ENCODE measurements at places on chromosomes 7 and 10.

- no peak for DNase-seq
These were observed 33.0 kb downstream of the STAM start for GRCh38 chr10:17676919-17677318.

DNA sequence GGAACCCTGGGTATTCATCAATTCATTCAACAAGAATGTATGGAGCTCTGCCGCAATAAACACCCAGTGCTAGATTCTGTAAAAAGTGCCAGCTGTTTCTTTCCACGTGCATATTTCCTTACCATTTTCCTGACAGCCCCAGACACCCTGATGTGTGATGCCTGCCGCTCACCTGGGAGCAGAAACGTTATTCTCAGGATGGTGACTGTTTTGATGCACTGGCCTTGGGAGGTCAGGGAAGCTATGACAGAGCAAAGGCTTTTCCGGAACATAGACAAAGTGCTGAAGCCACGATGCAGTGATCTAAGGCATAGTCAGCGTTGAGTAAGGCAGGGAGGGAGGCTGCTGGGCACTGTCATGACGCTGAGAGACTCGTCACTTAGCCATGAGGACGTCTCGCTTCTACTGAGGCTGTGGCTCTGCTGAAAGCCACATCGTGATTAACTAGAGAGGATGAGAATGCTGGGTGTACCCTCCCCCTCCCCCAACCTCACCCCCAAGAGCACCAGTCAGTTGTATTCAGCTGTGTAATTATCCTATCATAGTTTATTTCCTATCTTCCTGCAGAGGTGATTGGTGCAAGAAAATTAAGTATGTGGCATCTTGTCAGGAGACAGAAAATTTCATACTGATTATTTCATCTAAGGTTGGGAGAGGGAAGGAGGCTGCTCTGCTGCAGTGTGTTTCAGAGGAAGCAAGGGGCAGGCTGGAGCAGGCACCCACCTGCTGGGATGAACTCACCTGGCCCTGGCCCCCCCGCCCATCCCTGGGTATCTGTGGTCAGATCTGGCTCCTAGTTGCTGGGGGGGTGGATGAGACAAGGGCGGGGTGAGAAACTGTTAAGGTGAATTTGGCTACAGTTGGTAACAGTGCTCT, 48.8 kb upstream of the SMNDC1 start:
- no peak for DNase-seq

GRCh38 chr10:89888321-89889070, 187.1 kb downstream of the KIF20B start:
- DNase-seq, result no peak

GRCh38 chr7:16318989-16319915, 102.1 kb downstream of the CRPPA start:
- DNase-seq, result no peak

DNA sequence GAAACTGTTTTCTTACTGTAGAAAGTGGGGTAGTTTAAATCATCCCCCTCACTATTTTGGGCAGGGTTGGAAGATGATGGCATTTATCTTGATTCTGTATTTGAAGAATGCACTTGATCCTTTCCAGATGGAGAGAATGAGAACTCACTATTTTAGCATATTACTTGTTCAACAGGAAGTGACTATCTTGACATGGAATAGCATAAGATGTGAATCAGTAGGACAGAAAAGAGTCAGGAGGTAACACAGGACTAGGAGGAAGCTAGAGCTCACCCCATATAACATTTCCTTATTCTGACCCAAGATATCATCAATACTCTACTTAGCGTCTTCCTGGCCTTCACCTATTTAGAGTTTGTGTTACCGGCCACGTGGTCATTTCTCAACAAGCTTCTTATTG, 400.2 kb downstream of the PHTF2 start:
- no peak for DNase-seq

GRCh38 chr7:3117488-3118231, 74.0 kb upstream of the CARD11 start:
- no peak for DNase-seq

DNA sequence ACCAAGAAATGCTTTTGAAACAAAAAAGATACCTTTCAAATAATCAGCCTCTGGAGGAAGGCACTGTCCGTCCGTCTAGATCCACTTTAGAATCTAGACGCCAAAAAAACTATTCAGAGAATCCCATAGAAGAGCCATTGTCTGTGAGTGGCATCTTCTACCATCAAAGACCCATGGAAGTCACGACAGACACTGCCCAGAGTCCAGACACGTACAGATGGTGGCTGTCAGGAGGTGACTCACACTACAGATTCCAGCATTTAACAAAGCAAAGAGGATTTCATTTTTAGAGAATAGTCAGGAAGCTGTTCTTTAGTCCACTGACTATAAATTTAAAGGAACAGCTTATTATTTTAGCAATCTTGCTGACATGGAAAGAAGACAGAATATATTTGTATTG, 11.7 kb downstream of the C1QL3 start:
- no peak for DNase-seq

GRCh38 chr10:75740541-75740940, 309.1 kb downstream of the LRMDA start:
- no peak for DNase-seq

GRCh38 chr10:7819121-7819460, 786 bp downstream of the TAF3 start:
- peak; percentile 8 for DNase-seq

DNA sequence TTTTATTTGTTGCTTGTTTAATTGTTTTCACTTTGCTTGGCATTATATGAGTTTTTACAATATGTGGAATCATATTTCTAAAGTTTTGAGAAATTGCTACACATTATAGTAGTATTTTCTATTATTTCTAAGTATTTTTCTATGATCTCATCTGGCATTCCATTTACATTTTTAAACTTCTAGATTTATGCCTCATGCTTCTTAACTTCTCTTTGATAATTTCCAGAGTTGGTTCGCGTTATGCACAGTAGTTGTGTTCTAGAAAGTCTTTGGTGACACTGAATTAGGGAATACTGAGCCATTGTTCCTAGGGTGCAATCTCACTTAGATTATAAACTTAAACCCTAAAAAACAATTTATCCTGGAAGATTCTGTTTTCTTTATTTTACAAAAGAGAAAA, 129.2 kb downstream of the GNAI1 start:
- DNase-seq, result no peak

DNA sequence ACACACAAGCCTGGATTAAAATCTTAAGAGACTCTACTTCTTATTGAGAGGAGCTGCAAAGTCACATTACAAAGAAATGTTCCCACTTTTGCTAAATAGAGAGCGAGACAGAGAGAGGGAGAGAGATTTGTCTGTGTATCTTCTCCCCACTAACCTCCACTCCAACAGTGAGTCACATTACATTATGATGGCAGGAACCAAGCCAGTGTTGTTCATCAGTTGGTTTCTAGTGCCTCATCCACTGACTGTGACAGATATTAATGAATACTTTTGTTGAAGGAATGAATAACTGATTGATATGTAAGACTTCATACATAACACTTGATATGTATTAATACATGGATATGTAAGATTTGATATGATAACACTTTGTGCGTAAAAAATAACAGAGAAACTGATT, 258.2 kb upstream of the SORCS1 start:
- no peak for DNase-seq

DNA sequence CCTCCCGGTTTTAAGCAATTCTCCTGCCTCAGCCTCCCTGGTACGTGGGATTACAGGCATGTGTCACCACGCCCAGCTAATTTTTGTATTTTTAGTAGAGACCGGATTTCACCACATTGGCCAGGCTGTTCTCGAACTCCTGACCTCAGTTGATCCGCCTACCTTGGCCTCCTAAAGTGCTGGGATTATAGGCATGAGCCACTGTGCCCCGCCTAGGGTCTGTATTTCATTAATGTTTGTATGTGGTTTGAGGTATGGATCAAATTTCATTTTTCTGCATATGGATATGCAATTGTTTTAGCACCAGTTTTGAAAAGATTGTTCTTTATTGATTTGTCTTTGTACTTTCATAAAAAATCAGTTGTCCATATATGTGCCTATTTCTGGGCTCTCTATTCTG, 26.0 kb downstream of the CYP26A1 start:
- no peak for DNase-seq

- DNase-seq, result no peak
These were observed 84.8 kb downstream of the ANLN start for GRCh38 chr7:36474283-36475010.

- no peak for DNase-seq
These were observed 52.5 kb upstream of the LHFPL3 start for GRCh38 chr7:104275900-104276299.

DNA sequence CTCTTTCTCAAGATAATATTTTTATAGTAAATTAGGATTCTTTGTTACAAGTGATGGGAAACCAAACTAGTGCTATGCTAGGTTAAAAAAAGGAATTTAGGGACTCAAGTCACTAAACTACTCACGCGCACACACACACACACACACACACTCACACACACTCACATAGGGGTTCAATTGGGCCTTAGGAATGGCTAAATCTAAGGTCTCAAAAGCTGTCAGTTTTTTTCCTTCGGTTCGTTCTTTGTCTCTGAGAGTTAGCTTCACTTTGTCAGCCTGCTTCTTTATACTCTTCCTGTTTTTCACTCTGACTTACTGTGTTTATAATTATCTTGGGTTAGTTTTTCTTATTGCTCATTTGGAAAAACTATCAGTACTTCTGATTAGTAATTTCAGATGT, 138.9 kb downstream of the ADK start:
- DNase-seq, result no peak

DNA sequence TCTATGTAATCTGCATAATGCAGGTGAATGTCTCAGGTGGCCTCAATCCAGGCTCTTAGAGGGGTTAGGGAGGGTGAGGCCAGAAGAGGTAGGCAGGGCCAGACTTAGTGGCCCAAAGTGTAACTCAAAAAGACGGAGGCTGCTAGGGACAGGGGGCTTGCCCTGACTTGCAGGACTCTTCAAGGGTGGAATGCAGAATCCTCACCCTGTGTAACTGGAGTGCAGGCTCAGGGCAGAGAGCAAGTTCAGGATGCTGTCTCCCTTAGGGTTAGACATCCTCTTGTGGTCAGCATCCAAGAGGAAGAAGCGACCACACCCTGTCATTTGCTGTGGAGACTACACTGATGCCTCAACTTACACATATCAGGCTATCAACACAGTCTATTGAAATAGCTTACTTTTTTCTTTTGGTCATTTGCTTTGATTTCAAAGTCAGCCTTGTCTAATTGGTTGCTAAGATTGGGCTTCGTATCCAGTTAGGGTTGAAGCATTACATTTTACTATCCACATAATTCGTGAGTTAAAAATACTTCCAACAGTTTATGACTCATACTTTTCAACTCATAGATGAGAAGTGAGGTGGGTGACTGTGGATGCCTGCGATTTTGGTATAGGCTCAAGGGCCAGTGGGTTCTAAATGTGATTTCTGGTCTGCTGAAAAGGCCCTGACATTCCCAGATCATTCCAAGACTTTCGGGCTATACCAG, 563.6 kb downstream of the SUGCT start:
- DNase-seq, result no peak

DNA sequence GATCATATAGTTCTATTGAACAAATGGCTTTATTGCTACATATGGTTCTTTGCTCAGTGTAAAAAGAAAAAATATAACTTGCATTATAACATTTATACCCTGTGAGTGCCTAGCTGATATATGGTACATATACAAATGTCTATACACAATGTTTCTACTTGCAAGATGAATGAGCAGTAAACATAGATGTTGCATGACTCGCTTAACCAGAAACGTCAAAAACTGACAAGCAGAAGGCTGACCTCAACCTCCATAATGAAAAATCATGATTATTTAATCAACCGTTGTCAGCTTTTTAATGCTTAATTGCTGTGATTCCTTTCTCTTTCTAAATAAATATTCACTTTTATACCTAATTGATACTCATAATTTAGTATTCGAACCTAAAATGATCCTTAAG, 183.3 kb downstream of the PTN start:
- DNase-seq, result no peak

DNA sequence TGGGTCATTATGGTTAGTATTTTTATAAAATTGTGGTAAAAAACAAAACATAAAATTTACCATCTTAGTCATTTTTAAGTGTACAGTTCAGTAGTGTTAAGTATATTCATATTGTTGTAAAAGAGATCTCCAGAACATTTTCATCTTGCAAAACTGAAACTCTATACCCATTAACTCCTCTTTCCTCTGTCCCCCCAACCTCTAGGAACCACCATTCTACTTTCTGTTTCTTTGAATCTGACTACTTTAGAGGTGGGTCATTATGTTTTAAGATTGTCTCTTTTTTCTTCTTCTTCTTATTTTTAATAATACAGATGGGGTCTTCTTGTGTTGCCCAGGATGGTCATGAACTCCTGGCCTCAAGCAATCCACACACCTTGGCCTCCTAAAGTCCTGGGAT, 84.1 kb downstream of the DOCK4 start:
- DNase-seq, result no peak

- no peak for DNase-seq
These were observed 474 bp downstream of the ORC5 start for GRCh38 chr7:104207348-104207730.

DNA sequence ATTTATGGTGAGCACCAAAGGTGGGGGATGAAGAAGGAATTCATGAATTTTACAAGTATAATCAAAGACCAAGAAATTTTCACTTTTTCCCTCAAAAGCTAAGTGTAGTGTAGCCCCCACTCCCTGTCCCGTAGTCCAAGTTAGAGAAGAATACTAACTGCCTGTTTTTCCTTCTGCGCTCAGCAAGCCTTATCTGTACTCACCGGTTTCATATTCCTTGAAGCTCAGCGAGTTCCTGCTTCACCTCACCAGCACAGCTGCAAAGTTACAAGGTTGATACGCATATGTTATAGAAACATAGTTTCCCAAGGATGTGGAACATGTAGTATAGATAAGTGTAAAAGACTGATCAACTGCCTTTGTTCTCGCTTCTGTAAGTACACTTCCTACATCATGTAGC, 16.0 kb upstream of the ZNF33B start:
- DNase-seq, result no peak

GRCh38 chr10:5976512-5977470, 552 bp downstream of the IL15RA start:
- peak; percentile 21 for DNase-seq

- DNase-seq, result no peak
These were observed 2.0 kb upstream of the TNRC18 start for GRCh38 chr7:5425507-5426225.

- DNase-seq, result peak; percentile 1
These were observed 13.2 kb downstream of the RASGEF1A start for GRCh38 chr10:43253461-43254198.

DNA sequence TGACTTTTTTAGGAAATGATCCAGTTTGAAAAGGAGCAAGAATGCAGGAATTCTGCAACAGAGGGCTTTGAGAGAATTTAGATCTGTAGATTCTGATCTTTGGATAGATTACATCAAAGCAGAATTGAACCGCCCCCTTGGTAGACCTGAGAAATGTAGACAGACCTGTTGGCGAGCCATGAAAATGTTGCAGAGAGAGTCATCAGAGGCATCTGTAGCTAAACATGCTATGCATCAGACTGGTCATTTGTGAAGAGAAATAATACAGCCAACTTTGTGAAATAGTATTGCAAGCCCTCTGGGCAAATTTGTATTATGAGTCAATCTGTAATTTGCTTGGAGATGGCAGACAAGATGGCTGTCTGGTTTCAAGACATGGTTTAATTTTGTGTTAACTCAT, 4.3 kb upstream of the C1GALT1 start:
- no peak for DNase-seq

GRCh38 chr10:122468307-122468925, 7.1 kb downstream of the HTRA1 start:
- DNase-seq, result no peak
